ENCODE measurements at places on chromosomes 3 and 15.

DNA sequence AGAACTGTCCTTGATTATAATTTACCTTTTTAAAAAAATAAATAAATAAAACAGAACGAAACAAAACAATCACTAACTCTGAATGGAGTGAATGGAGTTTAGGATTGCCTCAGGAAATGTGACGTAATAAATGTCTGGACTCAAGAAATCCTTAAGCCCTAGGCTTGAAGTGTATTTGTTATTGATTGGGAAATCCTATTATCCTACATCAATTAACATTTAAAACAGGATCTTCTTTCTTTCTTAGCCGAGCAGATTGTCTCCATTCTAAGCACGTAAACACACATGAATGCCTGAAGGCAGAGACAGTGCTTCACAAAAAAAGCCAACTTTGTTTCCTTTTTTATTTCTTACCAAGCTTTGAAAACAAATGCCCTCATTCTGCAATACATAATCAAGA lies 33.4 kb downstream of the KAT2B start:
- no peak for DNase-seq

DNA sequence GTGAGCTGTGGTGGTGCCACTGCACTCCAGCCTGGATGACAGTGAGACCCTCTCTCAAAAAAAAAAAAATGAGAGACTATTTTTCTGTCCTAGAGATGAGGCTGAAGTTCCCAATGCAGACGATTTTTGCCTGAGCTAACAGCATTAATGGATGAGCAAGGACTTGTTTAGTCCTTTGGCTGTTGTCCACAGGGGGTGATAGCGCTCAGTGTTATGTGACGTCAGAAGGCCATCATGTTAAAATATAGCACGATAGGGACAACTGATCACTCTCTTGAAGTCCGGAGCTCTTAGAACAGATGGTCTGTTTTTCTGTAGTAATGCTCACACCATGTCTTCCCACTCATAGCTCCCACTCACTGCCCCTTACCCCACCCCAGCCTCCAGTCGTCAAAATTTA lies 6.8 kb downstream of the TRNT1 start:
- DNase-seq, result no peak

GRCh38 chr3:46242120-46242519 lies at the start of gene CCR3:
Gene CCR3, plus strand, starts transcription at chr3:46242460. Its CDS starts 22,699 bp downstream, at chr3:46265159.
- no peak for DNase-seq

DNA sequence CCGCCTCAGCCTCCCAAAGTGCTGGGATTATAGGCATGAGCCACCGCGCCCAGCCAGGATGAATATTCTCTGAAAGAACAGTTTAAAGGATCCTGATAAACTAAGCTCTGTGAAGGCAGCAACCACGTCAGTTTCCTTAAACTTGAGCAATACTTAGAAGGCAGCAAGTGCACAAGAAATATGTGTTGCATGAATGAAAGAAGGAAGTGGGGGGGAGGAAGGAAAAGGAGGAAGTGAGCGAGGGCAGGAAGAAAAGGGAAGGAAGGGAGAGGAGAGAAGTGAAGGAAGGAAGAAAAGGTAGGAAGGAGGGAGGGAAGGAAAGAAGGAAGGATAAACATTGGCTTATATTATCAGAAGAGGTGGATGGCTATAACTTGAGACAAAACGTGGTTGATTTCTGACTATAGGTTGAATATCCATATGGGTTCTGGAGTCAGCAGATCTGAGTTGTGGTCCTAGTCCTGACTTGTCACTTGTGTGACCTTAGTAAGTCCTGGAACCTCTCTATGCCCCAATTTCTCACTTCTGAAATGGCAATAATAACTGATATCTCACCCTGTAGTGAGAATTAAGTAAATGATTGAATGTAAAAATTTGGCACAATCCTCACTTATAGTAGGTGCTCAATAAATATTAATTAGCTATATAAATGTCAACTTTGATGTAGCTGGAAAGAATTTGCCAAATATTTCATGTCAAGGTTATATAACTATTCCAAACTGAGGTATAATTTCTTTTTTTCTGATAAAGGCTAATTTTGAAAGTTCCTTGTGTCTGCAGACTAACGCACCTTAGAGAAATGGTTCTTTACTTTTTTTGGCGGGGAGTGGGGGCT lies 12.0 kb upstream of the SEMA4B start:
- no peak for DNase-seq

DNA sequence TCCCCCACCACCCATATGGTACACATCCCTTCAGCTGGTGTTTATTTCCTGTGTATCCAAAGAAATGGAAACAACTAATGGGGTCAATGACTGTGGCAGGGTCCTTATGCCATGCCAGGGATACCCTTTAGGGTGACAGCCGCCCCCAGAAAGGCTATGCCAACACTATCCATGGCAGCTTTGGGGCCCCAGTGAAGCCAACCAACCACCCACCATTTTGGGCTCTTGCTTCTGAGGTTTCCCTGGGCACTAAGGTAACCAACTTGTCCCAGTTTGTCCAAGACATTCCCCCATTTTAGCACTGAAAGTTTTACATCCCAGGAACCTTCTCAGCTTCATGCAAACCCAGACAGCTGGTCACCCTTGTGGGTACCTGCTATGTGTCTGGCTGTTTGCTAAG lies 233.1 kb downstream of the VPS13C start:
- no peak for DNase-seq

DNA sequence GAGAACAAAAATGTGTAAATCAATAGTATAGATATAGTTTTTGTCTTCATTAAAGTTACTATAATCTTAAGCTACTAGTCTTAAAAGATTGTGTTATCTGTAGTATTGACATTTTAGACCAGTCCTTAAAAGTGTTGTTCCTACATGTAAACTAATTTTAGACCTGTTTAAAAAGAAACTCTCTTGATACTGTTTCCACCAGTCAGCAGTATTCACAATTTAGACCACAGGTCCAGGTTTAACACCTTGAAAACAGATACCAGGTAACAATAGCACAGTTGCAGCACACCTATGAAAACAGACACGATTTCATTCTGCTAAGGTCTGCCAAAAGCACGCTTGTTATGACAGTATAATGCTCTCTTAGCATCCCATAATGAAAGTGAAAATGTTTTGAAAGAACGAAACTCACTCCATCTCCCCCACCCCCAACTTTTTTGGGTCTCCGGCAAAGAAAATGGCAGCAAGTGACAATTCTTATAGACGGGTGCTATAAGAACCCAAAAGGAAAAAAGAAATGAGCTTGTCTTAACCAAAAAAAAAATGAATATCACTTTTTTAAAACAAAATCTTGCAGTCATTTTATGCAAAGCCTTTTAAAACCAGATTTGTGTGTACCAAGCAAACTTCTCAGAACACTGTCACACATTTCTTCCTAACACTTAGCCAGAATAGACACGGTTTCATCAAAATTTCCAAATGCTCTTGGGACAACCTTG lies 1.6 kb downstream of the EIF4E3 start:
- peak; percentile 27 for DNase-seq

DNA sequence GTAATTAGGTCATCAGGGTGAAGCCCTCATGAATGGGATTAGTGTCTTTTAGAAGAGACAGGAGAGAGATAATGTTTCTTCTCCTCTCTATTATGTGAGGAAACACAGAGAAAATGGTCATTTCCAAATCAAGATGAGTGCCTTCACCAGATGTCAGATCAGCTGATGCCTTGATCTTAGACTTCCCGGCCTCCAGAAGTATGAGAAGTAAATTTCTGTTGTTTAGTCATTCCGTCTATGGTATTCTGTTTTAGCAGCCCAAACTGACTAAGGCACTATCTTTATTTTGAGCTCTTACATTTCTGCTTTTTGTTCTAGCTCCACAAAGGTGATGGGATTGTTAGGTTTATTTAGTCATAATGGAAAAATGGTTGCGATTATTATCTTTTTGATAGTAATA lies 273.2 kb upstream of the GADL1 start:
- DNase-seq, result no peak

DNA sequence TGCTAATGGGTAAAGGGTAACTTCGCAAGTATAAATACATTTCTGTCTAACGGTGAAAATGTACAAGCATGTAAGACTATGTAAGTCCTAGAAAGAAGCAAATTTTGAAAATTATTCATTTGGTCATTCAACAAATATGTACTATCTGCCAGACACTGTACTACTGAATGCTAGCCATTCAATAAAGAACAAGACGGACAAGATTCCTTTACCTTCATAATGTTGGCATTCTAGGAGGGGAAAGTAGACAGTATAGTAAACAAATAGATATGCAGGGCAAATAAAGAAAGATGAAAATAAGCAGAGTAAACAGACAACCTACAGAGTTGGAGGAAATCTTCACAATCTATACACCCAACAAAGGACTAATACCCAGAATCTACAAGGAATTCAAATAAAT lies 32.7 kb downstream of the C3orf70 start:
- no peak for DNase-seq

- DNase-seq, result no peak
These were observed 54.8 kb downstream of the UBP1 start for GRCh38 chr3:33385423-33385822.

- no peak for DNase-seq
These were observed 572 bp downstream of the DNAJB11 start for GRCh38 chr3:186570941-186571643.

GRCh38 chr3:125374501-125374995 lies 577 bp downstream of the ZNF148 start:
- DNase-seq, result peak; percentile 51

DNA sequence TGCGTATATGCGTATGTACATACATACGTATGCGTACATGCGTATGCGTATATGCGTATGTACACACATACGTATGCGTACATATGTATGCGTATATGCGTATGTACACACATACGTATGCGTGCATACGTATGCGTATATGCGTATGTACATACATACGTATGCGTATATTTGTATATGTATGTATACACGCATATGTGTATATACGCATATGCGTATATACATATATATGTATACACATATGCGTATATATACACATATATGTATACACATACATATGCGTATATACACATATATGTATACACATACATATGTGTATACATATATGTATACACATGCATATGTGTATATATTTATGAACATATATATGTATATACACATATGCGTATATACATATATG lies 12.1 kb downstream of the MCTP2 start:
- DNase-seq, result no peak

- DNase-seq, result no peak
These were observed 94.2 kb downstream of the SLC9A9 start for GRCh38 chr3:143754090-143754489.

GRCh38 chr15:85625856-85626255 lies 168.9 kb downstream of the KLHL25 start:
- DNase-seq, result no peak

DNA sequence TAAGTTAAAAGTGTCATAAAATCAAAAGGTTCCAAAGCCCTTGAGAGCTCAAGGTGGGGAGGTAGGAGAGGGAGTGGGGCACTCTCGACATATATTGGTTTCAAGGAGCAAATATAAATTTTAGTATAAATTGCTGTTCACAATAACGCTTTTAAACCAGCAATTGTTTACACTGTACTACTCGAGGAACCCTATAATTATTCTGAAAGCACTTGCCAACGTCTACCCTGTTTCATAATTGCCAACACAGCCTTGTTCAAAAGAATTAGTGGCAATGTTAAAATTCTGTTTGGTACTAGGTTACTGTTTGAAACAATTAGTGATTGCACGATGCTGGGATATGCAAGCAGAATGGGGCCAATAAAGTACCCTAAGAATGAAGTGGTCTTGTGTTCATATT lies 76.3 kb upstream of the ICE2 start:
- DNase-seq, result no peak

- no peak for DNase-seq
These were observed 27.6 kb upstream of the BNC1 start for GRCh38 chr15:83312071-83312470.

DNA sequence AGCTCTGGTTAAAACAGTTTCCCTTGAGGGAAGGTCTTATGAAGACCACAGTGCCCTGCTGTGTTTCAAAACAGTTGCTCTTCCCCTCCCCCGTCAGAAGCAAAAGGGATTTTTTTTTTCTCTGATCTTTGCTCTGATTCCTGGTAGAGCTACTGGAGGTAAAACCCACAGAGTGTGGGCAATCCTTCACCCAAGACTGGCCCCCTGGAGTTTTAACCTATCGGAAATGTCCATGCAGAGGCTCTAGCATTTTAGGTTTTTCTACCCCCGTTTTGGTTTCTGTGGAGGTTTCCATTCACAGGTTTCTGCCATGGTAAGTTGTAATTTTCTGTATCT lies 27.7 kb downstream of the GRM2 start:
- DNase-seq, result no peak

DNA sequence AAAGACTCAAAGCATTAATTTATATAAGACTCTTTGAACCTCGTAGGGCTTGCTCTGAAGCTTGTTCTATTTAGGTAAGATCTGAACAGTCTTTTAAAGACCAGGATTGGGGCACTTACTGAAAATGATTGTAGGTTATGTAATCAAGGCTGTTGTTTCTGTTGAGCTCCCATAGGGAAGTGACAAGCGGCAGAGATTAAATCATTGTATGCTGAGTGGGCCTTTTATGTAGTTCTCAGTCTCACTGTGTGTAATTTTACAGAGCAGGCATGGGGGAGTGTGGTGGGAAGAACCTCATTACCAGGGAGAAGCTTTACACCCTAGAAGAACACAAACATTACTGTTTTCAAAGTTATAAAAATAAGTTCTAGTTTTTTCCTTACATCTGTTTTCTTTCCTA lies 160.0 kb upstream of the SNTN start:
- no peak for DNase-seq

DNA sequence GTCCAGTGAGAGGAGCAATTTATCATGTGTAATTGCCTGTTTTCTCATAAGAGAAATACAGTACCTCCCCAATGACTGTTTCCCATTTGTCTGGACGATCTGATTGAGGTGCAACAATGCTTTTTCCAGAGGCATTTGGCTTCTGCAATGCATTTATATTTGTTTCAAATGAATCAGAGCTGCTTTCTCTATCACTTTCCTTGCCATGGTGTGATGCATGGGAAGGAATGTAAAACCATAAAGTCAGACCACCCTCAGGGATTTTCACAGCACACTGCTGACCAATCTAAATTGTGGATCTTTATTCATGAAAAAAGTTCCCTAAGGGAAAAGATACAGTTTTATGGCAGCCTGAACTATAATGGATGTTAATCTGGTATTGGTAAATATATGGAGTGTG lies 333.0 kb downstream of the ZNF385D start:
- no peak for DNase-seq

GRCh38 chr3:167397826-167398225 lies 17.7 kb upstream of the ZBBX start:
- DNase-seq, result no peak

DNA sequence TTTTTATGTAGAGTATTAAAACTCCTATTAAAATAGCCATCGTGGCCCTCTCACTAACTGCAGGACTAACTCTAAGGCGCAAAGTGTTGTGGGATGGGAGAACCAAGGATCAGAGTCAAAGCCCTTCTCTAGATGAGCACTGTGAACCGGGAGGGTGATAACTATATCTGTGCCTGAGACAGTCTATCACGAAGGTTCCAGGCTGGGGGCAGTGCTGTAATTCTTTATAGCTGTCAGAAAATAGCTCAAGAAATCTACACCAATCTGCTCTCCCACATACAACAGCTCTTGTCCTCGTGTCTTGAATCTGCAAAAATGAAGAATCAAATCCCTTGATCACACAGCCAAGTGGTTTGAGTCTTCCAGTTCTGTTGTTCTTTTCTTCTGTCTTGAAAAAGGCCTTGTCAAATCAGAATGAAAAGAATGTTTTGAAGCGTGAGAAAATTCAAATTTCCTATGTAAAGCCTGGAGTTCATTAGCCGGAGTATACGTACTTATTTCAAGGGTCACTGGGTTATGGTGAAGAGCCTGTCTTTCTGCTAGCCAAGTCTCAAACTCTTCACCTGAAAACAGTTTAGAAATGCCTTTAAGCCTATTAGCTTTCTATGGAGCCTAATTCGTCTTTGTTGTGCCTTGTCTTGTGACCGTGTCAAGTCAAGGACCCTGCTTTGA lies 185.3 kb upstream of the NECTIN3 start:
- DNase-seq, result no peak

Measured in GM12891 (cell line).